ENCODE measurements at places on chromosomes 1 and 21. TPM values are rescaled to one million over a fixed set of nuclear protein-coding genes. Genes with fewer than 3 reads are reported as not detected.

Gene STUM
- 0.35 TPM for total RNA-seq

Gene PGBD5
- 1.1 TPM for total RNA-seq

Gene RUNX3
- not detected for total RNA-seq

Gene GSTM5
- not detected for total RNA-seq

Gene TUT4
- 53.7 TPM for total RNA-seq

Gene ZNF683
- total RNA-seq = not detected
